ENCODE measurements at places on chromosomes 4 and X. TPM values are rescaled to one million over a fixed set of nuclear protein-coding genes. Genes with fewer than 3 reads are reported as not detected.

NWD2 gene
- total RNA-seq, result not detected

GRCh38 chr4:80897537-80898303 is 132.8 kb upstream of the BMP3 start:
- peak; percentile 49 for DNase-seq

- DNase-seq, result no peak
Measured at GRCh38 chrX:17390419-17390850, 15.4 kb downstream of the NHS start.

DNA sequence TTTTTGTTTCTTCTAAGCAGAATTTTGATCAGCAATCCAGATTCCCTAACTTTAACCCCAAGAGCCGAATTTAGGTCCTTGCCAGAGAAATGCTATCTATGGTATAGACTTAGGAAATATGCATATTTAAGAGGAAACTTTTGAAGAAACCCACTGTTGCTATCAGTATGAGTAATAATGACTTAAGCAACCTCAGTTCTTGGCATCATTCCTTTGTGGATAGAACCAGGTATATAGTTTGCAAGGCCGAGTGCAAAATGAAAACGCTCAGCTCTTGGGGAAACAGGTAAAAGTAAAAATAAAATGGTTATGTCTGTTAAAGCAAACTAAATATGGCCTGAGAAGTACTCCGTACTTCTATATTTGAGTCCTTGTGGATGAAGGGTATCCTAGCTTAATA is 78.1 kb downstream of the ARSF start:
- DNase-seq, result no peak

DNA sequence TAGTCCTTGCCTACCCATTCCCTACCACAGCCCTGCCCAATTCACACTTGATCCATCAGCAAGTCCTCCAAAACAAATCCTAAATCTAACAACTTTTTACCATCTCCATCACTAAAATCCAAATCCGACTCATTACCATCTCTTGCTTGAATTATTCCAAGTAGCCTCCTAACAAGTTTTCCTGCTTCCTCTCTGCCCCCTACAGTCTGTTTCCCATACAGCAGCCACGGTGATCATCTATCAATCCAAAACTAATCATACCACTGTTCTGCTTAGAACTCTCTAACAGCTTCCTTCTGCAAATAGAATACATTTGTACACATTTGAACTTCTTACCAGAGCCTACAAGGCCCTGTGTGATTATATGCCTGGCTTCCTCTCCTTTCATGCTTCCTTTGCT is 133.0 kb downstream of the SHROOM4 start:
- no peak for DNase-seq

GRCh38 chr4:67909905-67910584 is 26.2 kb upstream of the TMPRSS11D start:
- no peak for DNase-seq

OCIAD1 gene
- 90.7 TPM for total RNA-seq

- no peak for DNase-seq
Measured at GRCh38 chr4:145589916-145590702, 29.1 kb upstream of the MMAA start.

TIGD2 gene
- total RNA-seq, result 2.1 TPM

RHOXF2 gene
- not detected for total RNA-seq

SOD3 gene
- 415 TPM for total RNA-seq

FREM3 gene
- total RNA-seq, result not detected

- DNase-seq, result peak; percentile 41
Measured at GRCh38 chr4:665381-665750, 8.7 kb downstream of the ATP5ME start.

- DNase-seq, result no peak
Measured at GRCh38 chr4:19178835-19179234, 1072.9 kb upstream of the SLIT2 start.

GRCh38 chr4:142435599-142436235 is 410.4 kb downstream of the INPP4B start:
- peak; percentile 69 for DNase-seq

LRP2BP gene
- total RNA-seq, result 1.2 TPM

ZDHHC15 gene
- total RNA-seq, result 2.2 TPM

DNA sequence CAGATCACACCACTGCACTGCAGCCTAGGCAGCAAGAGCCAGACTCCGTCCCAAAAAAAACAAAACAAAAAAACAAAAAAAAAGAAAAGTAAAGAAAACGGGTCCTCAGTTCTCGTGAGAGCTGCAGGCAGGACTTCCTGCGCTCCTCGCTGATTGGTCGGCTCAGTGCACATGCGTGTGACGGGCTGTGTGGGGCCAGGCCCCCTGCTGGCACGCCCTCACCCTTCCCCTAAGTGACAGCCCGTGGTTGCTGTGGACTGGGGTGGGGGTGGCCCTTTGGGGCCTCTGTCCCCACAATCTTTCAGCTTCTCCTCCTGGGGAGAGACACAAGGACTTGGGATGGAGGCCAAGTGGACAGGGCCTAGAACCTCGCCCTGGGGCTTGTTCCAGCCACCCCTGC is at the start of gene FAM9B:
Gene FAM9B, minus strand, starts transcription at position 139 of the 400 bp plus-strand sequence. CDS start 1,141 bp downstream, outside the sequence.
- DNase-seq, result no peak

DNA sequence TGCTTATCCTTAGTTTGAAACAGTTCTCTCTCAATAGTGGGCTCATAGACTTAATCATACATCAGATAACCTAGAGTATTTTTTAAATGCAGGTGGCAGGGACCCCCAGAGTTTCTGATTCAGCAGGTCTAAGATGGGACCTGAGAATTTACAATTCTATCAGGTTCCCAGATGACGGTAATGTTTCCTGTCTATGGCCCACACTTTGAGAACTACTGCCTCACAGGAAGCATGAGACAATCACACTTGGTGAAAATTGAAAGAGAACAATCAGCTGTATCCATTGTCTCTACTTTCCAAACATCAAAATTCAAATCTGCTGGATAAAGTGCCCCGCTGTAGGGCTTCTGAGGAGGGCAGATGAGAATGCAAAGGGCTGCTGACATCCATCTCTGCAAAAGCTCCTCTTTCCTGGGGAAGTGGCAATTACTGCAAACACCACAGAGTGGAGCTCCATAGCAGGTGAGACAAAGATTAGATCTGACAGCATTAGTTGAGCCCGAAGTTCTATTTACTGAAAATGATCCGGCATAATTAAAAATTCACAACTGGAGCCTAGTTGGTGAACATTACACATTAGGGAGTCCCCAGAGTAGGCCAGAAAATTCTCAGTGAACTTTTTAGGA is 187.8 kb upstream of the MBNL3 start:
- no peak for DNase-seq

GRCh38 chrX:817759-818300 is 187.2 kb downstream of the SHOX start:
- no peak for DNase-seq

DNA sequence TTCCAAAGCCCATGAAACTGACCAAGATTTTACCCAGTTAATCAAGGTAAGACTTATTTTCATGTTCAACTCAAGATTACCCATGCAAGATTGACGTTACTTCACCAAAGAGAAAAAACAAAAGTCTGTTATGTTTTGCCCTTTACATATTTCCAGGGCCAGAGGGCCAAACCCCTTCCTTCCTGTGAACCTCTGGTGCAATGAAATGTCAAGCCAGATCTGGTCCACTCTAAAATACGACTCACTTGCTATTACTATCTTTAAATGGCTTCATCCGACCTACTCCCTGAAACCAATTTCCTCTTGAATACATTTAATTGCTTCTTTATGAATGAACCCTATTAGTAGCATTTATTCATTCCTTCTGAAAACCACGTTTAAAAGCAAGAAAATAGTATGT is 33.0 kb downstream of the TSPAN5 start:
- no peak for DNase-seq

DNA sequence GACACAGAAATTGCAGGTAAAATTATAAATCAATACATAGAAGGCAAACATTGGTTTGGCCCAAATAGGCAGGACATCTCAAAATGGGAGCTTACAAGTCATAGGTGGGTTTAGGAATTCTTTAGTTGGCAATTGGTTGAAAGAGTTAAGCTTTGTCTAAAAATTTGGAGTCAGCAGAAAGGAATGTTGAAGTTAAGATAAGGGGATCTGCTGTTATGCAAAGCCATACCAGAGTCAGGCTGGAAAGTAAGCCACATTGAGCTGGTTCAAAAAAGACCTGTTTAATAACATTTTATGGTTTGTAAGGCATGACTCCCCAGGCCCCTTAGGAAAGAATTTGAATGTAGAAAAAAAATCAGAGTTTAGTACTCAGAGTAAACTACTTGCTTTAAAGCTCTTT is 92.6 kb downstream of the IL13RA2 start:
- DNase-seq, result no peak
